ENCODE measurements at places on chromosomes 11 and 22.

DNA sequence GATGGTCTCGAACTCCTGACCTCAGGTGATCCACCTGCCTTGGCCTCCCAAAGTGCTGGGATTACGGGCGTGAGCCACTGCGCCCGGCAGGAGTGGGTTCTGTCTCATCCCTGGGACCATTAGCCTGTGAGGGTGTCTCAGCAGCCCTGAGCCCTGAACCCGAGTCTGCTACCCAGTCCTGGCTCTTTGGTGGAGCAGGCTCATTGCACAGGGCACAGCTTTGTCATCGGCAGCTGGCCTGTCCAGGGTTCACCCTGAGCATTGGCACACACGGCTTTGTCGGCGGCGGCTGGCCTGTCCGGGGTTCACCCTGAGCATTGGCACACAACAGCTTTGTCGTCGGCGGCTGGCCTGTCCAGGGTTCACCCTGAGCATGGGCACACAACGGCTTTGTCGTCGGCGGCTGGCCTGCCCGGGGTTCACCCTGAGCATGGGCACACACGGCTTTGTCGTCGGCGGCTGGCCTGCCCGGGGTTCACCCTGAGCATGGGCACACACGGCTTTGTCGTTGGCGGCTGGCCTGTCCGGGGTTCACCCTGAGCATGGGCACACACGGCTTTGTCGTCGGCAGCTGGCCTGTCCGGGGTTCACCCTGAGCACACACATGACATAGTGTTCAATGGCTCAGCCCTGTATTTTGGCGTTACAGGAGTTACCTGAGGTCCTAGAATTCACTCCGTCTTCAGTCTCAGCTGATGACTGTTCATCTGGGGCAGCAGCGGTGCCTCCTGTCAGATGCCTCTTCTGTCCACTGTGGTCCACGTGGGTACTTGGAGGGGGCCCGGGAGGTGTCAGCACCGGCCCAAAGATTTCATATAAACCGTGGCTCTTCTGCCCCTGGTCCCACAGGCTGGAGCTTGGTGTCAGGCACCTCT lies 1082.5 kb downstream of the BRD1 start:
- DNase-seq: no peak

GRCh38 chr11:117228091-117228490 lies 3.8 kb downstream of the PCSK7 start:
- no peak for DNase-seq

DNA sequence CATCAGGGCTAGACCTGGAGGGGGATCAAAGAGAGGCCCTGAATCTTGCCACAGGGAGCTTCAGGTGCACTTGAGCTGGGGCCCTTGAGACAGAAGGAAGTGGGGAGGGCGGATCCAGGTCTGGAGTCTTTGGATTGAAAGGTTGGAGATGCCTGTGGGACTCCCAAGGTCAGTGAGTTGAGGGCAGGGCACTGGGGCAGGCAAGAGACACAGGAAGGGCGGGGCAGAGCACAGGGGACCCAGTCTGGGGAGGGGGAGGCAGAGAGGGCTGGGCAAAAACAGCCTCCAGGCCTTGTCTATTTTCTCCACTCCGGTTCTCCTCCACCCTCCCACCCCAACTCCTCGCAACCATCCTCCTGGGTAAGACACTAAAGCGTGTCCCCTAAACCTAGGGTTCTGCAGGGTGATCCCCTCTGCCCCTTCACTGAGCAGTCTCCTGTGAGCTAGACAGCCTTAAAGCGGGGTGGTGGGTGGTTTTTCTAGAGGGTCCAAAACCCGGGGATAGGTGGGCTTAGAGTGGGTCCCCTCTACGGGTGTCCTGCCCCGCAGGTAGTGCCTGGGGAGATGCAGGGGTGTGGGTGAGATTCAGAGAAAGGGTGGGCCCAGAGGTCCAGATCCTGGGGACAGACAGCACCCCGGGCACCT lies 38.6 kb upstream of the CELSR1 start:
- peak; percentile 82 for DNase-seq

DNA sequence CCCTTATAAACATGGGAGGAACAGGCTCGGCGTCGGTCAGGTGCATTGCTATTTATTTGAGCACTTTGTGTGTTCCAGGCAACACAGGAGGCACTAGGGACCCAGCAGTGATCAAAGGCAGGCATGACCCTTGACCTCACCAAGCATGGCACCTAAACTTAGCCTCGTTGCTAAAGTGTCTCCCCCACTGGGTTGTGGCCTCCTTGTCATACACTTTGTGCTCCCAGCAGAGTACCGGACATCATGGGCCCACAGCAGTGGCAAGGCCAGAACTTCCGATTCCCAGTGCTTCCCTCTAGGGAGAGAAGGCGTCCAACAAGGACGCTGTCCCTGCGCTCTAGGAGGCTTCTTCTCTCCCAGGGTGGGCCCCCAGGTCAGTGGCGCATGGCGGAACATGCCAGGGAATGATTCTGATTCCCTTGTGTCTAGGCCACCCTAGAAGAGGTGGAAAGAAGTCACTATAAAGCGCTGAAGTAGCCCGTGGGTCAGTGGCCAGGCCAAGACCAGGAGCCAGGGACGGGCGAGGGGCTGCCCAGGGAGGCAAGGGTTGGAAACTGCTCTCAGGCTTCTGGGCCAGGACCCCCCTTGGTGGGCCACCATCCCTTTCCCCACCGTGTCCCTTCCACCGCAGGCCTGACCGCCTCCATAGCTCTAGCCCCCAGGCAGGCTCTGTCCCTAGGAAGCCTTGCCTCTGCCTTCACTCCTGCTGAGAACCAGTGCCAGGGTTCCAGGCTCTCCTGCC lies 19.7 kb downstream of the TOM1 start:
- no peak for DNase-seq

GRCh38 chr11:124920870-124921609 lies 2.0 kb downstream of the HEPN1 start:
- peak; percentile 91 for DNase-seq

GRCh38 chr22:25748140-25748539 lies 6.2 kb downstream of the MYO18B start:
- no peak for DNase-seq

GRCh38 chr11:83557653-83558052 lies 271.5 kb upstream of the CCDC90B start:
- no peak for DNase-seq

DNA sequence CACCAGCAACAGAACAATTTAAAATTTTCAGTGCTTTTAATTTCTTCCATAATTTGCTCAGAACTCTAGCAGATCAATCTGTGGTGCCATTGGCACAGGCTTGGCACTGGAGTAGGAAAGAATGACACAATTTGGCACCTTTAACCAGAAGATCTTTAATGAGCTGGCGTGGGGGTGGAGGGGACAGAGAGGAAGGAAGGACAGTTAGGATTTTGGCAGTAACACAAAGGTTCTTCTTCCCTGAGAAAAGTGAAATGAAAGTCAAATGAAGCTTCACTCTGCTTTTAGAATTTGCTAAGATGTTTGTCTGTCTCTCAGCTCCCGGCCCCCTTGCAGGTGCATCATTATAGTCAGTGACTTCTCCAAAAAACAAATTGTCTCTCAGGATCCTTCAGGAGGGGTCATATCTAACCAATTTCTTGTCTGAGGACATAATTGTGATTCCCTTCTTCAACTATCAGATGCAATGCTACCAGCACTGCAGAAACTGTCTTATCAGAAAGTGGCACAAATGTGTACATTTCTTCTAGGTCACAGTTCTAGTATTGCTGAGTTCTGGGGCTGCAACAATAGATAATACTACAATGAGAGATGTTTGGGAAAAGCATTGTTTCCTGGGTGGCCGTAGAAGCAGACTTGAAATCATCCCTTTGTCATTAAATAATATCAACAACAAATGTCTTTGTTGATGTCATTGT lies 66.8 kb downstream of the CSTPP1 start:
- DNase-seq: no peak

- peak; percentile 34 for DNase-seq
Measured at GRCh38 chr11:1310772-1311468, 1.5 kb upstream of the TOLLIP start.

- DNase-seq: no peak
Measured at GRCh38 chr22:31790240-31790639, 36.4 kb downstream of the DEPDC5 start.

DNA sequence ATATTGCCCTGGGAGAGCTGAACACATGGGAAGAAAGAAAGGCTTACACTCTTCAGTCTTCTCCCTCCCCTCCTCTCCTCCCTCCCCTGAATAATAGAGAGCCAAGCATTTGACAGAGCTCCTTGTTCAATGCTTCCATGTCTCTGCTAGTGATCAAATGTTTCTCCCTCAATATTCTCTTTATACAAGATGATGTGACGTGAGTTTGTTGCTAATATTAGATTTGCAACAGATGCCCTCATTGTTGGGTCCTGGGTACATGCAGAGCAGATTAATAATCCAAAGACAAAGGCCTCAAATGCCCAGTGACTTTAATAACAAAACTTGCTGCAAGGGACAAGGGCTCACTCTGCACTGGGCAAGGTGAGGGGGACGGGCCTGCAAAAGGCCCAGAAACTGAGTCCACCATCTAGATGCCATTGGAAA lies 7.1 kb upstream of the ENDOD1 start:
- no peak for DNase-seq

GRCh38 chr11:45025716-45026492 lies 75.2 kb upstream of the TP53I11 start:
- DNase-seq: peak; percentile 77

GRCh38 chr11:134522782-134523570 lies 110.9 kb upstream of the B3GAT1 start:
- DNase-seq: no peak

DNA sequence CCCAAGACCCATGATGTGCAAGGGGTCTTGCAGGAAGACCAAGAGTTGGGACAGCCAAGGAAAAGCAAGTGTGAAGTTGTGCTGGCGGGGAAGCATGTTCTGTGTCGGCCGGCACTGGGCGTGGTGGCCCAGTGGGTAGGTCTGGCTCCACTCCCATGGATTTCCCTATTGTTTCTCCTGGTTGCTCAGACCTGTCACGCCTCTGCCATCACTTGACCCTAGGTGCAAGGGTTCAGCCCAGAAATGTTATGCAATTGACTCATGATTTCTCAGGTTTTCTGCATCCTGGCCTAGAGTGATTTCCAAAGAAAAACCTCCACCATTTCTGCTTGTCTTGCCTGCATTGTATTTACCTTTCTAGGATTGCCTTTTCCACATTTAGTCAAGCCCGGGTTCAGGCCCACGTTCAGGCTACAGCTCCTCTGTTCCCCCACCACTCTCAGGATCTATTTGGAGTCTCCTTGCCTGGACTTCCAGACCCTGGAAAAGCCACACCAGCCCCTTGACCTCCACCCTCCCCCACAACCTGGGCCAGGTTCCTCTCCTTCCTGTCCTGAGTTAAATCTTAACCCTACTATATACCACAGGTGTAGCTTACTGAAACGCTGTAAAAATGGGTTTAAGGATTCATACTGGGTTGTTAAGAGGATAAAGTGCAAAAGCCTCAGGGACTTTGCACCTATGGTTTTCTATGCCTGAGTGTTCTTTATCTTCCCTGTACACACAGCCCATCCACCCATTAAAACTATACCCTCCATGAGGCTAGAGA lies 17.5 kb upstream of the FOLR1 start:
- no peak for DNase-seq

DNA sequence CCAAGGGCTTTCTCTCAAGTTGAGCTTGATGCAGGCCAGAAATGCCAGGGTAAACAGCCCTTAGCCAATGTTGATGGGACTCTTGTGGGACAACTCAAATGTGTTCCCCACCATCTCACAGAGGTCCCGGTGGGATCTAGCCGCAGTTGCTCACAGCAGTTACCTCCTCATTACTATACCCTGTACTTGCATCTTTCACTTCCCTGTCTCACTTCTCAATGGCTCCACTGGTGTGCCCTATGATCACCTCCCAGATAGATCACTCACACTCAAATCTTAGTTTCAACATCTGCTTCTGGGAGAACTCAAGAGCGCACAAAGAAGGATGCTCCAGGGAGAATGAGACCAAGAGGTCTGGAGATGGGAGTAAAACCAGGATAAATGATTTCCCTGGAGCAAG lies 47.0 kb downstream of the RCN1 start:
- DNase-seq: no peak

DNA sequence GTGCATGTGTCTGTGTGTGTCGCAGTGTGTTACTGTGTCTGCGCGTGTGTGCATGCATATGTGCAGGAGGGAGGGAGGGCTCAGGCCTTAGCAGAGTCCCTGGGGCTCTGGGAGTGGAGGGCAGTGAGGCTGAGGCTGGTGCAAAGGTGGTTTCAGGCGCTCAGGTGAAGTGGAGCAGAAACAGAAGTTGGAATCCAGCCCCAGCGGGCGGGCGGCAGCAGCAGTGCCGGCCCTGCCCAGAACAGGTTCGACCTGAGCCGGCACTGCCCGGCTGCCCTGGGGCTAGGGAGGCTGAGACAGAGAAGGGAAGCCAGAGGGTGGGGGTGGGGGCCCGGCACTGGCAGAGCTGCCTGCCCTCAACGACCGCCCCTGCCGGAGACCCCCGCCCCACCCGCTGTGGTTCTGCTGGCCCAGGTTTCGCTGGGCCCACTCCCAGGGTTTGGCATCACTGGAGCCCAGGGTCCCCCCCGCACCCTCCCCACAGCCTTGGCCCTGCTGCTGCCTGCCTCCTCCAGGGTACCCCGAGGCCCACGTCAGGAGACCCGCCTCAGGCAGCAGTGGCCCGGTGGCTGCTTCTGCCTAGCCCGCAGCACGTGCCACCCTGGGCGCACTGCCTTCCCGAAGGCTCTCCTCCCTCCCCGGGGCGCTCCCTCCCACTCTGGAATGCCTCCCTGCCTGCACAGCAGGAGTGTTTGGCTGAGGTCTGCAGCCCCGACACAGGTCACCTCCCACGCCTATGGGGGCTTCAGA lies 13.3 kb downstream of the ASCL2 start:
- peak; percentile 34 for DNase-seq

GRCh38 chr11:85774256-85775101 lies 36.5 kb downstream of the SYTL2 start:
- DNase-seq: peak; percentile 82

DNA sequence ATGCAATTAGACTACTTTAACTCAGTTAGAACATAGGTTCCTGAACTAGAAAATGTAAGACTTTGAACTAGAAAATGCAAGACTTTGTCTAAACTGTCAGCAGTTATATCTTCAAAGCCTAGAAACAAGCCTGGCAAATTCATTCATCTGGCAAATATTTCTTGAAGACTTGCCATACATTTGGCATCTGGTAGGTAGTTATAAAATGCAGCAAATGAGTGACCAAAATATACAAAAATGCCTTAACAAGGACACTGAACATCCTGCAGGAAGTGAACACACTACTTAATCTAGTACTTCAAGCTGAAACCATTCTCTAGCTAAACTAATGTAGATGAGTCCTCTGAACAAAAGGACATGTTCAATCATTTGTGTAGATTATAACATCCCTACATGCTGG lies 84.7 kb upstream of the SCUBE2 start:
- no peak for DNase-seq

- DNase-seq: no peak
Measured at GRCh38 chr22:45866126-45866645, 110.8 kb downstream of the WNT7B start.

- no peak for DNase-seq
Measured at GRCh38 chr11:123450623-123451022, 20.6 kb downstream of the GRAMD1B start.

Data from DMS53 (cell line).